Activated naive CD8-positive, alpha-beta T cell treated with anti-CD3 and anti-CD28 coated beads, Interleukin-2, amount 10 ng/mL, durations not matched to agents 7 days and 5 days (primary cell): ENCODE measurements at places on chromosomes 5 and 9. TPM values are rescaled to one million over a fixed set of nuclear protein-coding genes. Genes with fewer than 3 reads are reported as not detected.

The RNF208 gene
- 5.0 TPM for total RNA-seq

The ENHO gene
- not detected for total RNA-seq

The CHD1 gene
- total RNA-seq, result 49.1 TPM

DNA sequence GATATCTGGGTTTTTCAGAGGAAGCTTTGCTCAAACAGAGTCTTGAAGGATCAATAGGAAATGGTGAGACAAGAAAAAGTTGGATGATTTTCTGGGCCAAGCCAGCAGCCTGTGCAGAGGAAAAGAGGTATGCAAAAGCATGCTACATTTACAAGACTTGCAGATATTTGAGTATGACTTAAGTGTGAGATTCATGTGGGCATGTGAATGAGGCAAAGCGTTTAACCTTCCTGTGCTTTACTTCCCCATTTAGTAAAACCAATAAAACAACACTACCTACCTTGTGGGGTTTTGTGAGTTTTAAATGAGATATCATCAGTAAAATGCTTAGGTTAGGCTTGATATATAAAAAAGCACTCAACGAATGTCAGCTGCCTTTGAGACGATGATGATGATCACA, 58.1 kb downstream of the PIP5K1B start:
- no peaks in the 10 kb centered on the region for H3K4me1 ChIP-seq
- DNase-seq, result no peak
- H3K4me3 ChIP-seq, result no peak overlapping the region
- H3K27me3 ChIP-seq, result peaks cover 18% of the 10 kb centered on the region
- no peaks in the 10 kb centered on the region for H3K36me3 ChIP-seq
- H3K27ac ChIP-seq, result no peak overlapping the region

The CCDC69 gene
- total RNA-seq, result 108 TPM

- no peak overlapping the region for H3K27ac ChIP-seq
- H3K4me3 ChIP-seq, result no peak overlapping the region
- no peaks in the 10 kb centered on the region for H3K27me3 ChIP-seq
- DNase-seq, result no peak
- H3K36me3 ChIP-seq, result no peaks in the 10 kb centered on the region
- no peaks in the 10 kb centered on the region for H3K4me1 ChIP-seq
Measured at GRCh38 chr9:16221822-16222547, 648.5 kb downstream of the BNC2 start.

GRCh38 chr9:18075253-18075952, 398.6 kb upstream of the ADAMTSL1 start:
- no peaks in the 10 kb centered on the region for H3K27me3 ChIP-seq
- H3K27ac ChIP-seq, result no peak overlapping the region
- H3K4me1 ChIP-seq, result no peaks in the 10 kb centered on the region

The GABRP gene
- not detected for total RNA-seq

GRCh38 chr9:132757016-132757415, 86.8 kb downstream of the GTF3C4 start:
- no peak for DNase-seq
- H3K27ac ChIP-seq, result no peak overlapping the region
- H3K27me3 ChIP-seq, result peaks cover 37% of the 10 kb centered on the region
- H3K36me3 ChIP-seq, result no peaks in the 10 kb centered on the region

DNA sequence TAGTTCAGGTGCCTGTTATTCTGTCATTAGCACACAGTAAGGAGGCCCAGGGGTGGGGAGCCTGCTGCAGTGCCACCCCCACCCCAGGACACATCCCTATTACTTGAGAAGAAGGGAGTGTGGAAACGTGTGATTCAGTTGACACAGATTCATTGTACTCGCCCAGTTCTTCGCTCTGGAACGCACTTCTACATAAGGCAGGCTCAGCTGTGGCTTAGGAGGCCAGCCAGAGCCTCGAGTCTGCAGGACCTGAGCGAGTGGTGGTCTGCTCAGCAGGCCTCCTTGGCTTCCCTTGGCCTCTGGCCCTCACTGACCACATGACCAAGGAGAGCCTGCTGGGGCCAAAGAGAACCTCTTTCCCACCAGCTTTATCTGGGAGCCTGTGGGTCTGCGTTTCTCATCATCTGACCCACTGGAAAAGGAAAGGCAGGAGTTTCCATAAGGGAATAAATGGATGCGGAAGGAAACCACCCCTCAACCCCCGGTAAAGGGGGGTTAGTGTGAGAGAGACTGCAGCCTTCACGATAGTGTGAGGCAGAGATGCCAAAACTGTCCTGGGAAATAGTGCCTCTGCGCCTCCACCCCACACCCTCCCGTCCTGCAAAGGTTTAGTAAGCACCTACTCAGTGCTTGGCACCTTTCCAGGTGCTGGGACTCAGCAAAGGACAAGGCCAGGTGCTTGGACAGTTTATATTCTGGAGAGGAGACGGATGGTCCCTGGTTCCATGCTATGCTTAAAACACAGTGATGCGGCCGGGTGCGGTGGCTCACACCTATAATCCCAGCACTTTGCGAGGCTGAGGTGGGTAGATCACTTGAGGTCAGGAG, 73.7 kb downstream of the PPARGC1B start:
- no peak for DNase-seq
- H3K4me1 ChIP-seq, result no peaks in the 10 kb centered on the region
- H3K36me3 ChIP-seq, result no peaks in the 10 kb centered on the region
- no peak overlapping the region for H3K27ac ChIP-seq

DNA sequence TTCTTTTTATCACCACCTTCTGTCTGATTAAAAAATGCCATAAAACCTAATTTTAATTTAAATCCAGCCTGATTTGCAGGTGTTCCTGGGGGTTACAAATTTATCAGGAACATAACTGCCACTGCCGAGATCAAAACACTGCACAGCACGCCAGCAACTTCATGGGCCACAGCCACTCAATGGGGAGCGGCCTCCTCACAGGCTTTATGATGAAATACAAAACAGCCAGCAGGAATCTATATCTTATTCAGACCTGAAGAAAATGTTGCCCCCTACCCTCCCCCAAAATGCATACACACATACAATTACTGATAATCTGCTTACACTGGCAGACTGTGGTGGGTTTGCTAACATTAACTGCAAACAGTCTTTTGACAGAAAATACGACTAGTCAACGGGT, 151.7 kb upstream of the POU5F2 start:
- H3K27me3 ChIP-seq, result no peaks in the 10 kb centered on the region
- H3K4me1 ChIP-seq, result no peaks in the 10 kb centered on the region
- no peak overlapping the region for H3K4me3 ChIP-seq
- DNase-seq, result no peak
